ENCODE measurements at places on chromosomes 6 and 20. TPM values are rescaled to one million over a fixed set of nuclear protein-coding genes. Genes with fewer than 3 reads are reported as not detected.

- H3K27me3 ChIP-seq, result peaks cover 16% of the 10 kb centered on the region
- no peak overlapping the region for H3K4me3 ChIP-seq
- no peaks in the 10 kb centered on the region for H3K4me1 ChIP-seq
- H3K27ac ChIP-seq, result no peak overlapping the region
These were observed 120.4 kb downstream of the OGFRL1 start for GRCh38 chr6:71408787-71409723.

DNA sequence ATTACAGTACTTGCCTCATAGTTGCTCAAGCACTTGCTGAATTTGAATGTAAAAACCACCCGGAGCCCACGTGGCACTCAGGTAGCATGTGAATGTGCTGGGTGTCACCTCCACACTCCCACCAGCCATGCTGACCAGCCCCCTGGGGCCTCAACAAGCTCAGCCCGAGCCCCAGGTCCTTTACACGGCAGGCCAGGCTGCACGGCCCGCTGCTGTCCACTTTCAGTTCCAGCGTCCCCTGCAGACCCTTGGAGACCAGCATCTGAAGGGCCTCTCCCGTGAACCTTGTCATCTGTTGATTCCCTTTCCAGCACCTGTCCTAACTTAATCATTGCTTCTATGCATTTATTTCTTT lies 33.3 kb upstream of the ZBP1 start:
- peaks cover 2% of the 10 kb centered on the region for H3K27me3 ChIP-seq
- H3K27ac ChIP-seq, result no peak overlapping the region
- no peak overlapping the region for H3K4me3 ChIP-seq
- no peak for DNase-seq
- peaks cover 8% of the 10 kb centered on the region for H3K4me1 ChIP-seq

DNA sequence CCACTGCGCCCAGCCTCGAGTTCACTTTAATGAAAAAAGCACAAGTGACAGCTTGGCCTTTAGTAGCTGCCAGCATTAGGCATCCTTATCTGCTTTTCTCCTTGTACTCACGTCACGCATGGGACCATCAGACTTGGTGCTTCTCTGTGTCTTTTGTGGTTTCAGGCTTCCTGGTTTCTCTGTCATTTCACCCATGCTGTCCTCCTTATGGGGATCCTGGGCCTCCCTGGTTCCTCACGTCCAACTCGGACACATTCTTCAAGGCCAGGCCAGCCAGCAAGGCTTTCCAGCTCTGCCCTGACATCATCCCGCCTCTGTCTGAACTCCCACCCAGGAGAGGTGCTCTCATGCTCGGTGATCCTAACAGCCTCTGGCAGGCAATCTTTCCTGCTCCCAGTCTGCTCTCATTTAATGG lies 83.2 kb downstream of the TIAM2 start:
- H3K27ac ChIP-seq, result peak overlapping the region; percentile 45
- peaks cover 6% of the 10 kb centered on the region for H3K36me3 ChIP-seq
- peaks cover 2% of the 10 kb centered on the region for H3K27me3 ChIP-seq
- H3K4me1 ChIP-seq, result peaks cover 46% of the 10 kb centered on the region
- no peak for DNase-seq

GRCh38 chr20:51084593-51085377 lies 61.9 kb upstream of the KCNG1 start:
- peaks cover 18% of the 10 kb centered on the region for H3K27me3 ChIP-seq
- DNase-seq, result no peak
- no peaks in the 10 kb centered on the region for H3K4me1 ChIP-seq
- no peaks in the 10 kb centered on the region for H3K36me3 ChIP-seq

DNA sequence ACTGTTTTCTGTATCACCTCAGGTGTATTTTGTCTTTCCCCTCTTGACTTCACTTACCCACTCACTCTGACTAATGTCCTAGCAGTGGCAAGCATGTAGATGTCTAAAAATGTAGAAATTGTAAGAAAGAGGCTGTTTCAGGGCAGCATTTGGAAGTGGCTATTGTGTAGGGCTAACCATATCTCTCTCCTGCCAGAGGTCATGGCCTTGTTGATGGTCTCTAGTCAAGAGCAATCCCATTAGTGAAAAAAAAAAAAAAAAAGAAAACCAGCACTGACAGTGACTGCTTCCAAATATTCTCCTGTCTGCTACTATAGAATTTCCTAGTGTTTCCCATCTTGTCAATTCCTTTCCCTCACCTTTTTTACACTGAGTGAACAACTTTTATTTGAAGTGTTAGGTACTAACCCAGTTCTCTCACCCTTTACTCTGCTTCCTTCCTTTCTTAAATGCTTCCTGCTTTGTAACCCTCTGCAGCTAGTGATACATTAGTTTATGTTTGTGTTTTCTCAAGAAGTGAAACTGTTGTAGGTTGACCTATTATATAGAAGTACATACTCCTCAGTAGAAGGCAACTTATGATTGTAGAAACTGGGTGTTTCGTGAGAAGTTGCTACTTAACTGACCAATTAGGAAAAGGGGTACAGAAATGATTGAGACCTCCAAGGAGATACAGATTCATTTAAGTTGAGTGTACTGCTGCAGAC lies 174.1 kb upstream of the PTPRK start:
- H3K4me1 ChIP-seq, result no peaks in the 10 kb centered on the region
- H3K27me3 ChIP-seq, result peaks cover 4% of the 10 kb centered on the region
- no peaks in the 10 kb centered on the region for H3K36me3 ChIP-seq
- no peak overlapping the region for H3K27ac ChIP-seq
- no peak for DNase-seq

DNA sequence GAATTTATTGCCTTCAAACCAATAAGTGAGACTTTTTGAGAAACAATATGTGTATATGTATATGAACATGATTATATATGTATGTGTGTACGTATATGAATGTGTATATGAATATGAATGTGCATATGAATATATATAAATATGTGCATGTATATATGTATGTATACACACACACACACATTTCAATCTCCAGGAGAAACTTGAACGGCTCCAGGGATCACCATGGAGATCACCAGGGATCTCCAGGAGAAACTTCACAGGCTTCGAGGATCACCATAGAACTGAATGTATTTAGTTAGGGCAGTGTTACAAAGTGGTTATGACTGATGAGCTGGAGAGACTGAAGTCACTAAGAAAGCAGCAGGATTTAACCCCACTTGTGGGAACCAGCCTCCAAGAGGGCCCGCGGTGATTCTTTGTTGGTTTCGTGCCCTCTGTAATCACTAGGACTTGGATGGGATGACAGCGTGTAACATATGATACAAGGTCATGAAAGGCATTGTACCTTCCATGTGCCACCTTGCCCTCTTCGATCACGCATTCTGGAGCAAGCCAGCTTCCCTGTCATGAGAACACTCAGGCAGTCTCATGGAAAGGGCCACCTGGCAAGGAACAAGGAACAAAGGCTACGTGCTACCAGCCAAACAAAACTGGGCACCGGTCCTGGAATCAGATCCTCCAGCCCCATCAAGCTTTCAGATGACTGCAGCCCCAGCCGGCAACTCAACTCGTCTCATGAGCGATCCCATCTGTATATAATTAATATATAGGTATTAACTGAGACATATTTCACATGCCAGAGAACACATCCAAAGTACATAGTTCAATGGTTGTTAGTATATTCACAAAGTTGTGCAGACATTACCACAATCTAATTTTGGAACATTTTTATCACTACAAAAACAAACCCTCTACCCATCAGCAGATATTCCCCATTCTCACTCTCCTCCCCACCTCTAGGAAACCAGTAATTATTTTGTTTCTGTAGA lies 8.6 kb downstream of the FAM50B start:
- H3K27ac ChIP-seq, result no peak overlapping the region
- no peaks in the 10 kb centered on the region for H3K36me3 ChIP-seq
- no peaks in the 10 kb centered on the region for H3K4me1 ChIP-seq

C6orf118 gene
- total RNA-seq, result not detected

- DNase-seq, result no peak
- no peaks in the 10 kb centered on the region for H3K27me3 ChIP-seq
- no peak overlapping the region for H3K4me3 ChIP-seq
- no peaks in the 10 kb centered on the region for H3K36me3 ChIP-seq
- no peak overlapping the region for H3K27ac ChIP-seq
These were observed 351.0 kb downstream of the BCKDHB start for GRCh38 chr6:80457439-80457933.

DNA sequence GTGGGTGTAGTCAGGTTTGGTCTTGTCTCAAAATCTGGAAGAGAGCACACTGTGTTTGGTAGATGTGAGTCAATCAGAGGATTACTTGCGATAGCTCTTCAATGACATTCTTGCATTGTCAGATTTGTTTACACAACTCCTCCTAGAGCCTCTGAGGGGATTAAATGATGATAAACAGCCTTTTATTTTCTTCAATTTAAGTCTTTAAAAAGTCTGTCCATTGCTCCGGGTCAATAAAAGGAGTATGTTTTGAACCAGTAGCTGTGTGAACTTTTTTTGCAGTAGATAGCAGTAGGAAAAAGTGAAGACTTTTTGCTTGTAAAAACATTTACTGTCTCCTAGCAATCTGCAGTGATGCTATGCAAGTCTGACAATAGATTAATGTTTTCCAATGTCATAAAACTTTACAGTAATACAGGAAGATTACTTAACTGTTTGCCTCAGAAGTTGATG lies 49.9 kb downstream of the GJA1 start:
- H3K27me3 ChIP-seq, result no peaks in the 10 kb centered on the region
- no peak overlapping the region for H3K4me3 ChIP-seq
- no peak overlapping the region for H3K27ac ChIP-seq
- H3K36me3 ChIP-seq, result no peaks in the 10 kb centered on the region
- no peak for DNase-seq

GRIK2 gene
- not detected for total RNA-seq

- no peak overlapping the region for H3K4me3 ChIP-seq
- peaks cover 3% of the 10 kb centered on the region for H3K27me3 ChIP-seq
- no peaks in the 10 kb centered on the region for H3K4me1 ChIP-seq
- no peak overlapping the region for H3K27ac ChIP-seq
These were observed 11.5 kb upstream of the PI3 start for GRCh38 chr20:45163083-45163803.

- H3K36me3 ChIP-seq, result peaks cover 1% of the 10 kb centered on the region
- H3K4me3 ChIP-seq, result no peak overlapping the region
- no peak overlapping the region for H3K27ac ChIP-seq
- H3K27me3 ChIP-seq, result peaks cover 33% of the 10 kb centered on the region
- H3K4me1 ChIP-seq, result peaks cover 18% of the 10 kb centered on the region
These were observed 831 bp upstream of the SIRPB2 start for GRCh38 chr20:1491860-1492642.

RSPO4 gene
- not detected for total RNA-seq

EPB41L2 gene
- total RNA-seq, result 17.7 TPM

TMEM151B gene
- total RNA-seq, result not detected

DNA sequence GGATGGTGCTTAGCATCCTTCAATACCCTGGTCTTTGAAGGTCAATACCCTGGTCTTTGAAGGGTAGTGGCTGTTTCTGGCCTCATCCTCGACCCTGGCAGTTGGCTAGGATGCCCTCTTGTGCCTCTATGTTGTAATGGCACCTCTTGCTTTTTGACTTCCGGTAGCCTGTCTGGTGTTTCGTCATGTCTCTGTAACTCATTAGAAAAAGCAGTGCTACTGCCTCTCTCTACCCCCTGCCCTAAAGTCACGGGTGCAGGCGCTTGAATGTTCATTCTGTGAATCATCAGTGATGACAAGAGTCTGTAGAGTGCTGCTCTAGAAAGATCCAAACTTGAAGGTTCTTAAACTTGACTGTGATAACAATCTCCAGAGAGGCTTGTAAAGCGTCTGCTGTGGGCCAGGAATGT lies 28.3 kb downstream of the RSPO4 start:
- no peaks in the 10 kb centered on the region for H3K4me1 ChIP-seq
- H3K27ac ChIP-seq, result no peak overlapping the region
- peaks cover 5% of the 10 kb centered on the region for H3K27me3 ChIP-seq
- DNase-seq, result peak; percentile 11
- no peak overlapping the region for H3K4me3 ChIP-seq

- DNase-seq, result no peak
- no peaks in the 10 kb centered on the region for H3K4me1 ChIP-seq
- H3K27ac ChIP-seq, result no peak overlapping the region
- no peak overlapping the region for H3K4me3 ChIP-seq
These were observed 43.9 kb upstream of the GJE1 start for GRCh38 chr6:142088858-142089216.

DNA sequence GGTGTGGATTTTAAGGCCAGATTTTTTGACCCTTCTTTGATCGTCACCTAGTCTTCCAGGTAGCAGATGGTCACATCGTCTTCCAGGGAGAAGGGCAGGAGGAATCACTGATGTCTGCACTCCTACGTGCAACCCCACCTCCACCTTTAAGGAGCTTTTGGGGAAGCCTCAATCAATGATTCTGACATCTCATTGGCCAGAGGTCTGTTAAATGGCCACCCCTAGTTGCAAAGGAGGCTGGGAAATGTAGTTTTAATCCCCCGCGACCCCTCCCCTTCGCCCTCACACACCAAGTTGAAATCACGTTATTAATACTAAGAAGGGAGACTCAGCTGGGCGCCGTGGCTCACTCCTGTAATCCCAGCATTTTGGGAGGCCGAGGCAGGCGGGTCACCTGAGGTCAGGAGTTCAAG lies 151.4 kb downstream of the BCAS1 start:
- H3K4me3 ChIP-seq, result no peak overlapping the region
- no peak overlapping the region for H3K27ac ChIP-seq
- no peak for DNase-seq
- H3K36me3 ChIP-seq, result no peaks in the 10 kb centered on the region
- H3K4me1 ChIP-seq, result peaks cover 39% of the 10 kb centered on the region

GRCh38 chr6:36594816-36595643 lies 868 bp downstream of the SRSF3 start:
- H3K27ac ChIP-seq, result peak overlapping the region; percentile 100
- DNase-seq, result no peak
- peaks cover 57% of the 10 kb centered on the region for H3K36me3 ChIP-seq
- H3K27me3 ChIP-seq, result no peaks in the 10 kb centered on the region
- H3K4me1 ChIP-seq, result peaks cover 52% of the 10 kb centered on the region

DNA sequence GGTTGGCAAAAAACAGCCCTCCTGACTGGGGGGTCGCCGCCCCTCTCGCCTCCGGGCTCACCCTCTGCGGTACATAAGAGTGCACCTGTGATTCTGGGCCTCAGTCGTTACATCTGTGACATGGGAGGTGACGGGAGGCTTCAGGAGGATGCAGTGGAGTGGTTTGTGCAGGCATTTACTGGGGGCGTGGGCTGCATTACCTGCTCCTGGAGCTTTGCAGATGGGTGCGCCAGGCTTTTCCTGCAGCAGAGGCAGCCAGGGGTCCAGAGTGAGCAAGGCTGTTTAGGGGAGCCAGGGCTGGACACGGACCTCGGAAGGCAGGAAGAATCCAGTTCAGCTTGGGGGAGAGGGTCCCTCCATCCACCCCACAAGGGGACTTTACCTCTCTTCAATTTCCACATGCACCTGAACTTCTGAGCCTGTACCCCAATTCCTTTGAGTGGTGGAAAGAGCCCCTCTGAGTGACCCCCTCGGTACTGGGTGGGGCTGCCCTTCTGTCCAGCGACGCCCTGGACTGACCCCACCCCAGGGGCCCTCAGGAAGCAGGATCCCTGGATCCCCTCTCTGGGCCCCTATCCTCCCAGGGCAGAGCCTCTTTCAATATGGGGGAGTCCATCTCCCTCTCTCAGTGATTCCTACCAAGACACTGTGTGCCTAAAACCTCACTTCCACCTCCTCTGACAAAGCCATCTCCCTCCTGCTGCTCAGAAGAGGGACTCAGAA lies 134.0 kb downstream of the TAF4 start:
- no peaks in the 10 kb centered on the region for H3K27me3 ChIP-seq
- no peak overlapping the region for H3K27ac ChIP-seq
- no peak overlapping the region for H3K4me3 ChIP-seq
- no peaks in the 10 kb centered on the region for H3K36me3 ChIP-seq

GRCh38 chr20:24761220-24762065 lies 187.6 kb upstream of the CST7 start:
- H3K4me3 ChIP-seq, result no peak overlapping the region
- H3K27ac ChIP-seq, result no peak overlapping the region
- no peaks in the 10 kb centered on the region for H3K36me3 ChIP-seq

Measured in activated T-helper 1 cell treated with anti-CD3 and anti-CD28 coated beads, Interleukin-12 subunit alpha, Interleukin-12 subunit beta, Interleukin-2, Interleukin-4 antibody, amounts not matched to agents 30 ng/mL and 10 ng/mL and 1 ng/mL, durations not matched to agents 14 hours and 24 hours and 36 hours (primary cell).